ENCODE measurements at places on chromosomes 3 and 15.

DNA sequence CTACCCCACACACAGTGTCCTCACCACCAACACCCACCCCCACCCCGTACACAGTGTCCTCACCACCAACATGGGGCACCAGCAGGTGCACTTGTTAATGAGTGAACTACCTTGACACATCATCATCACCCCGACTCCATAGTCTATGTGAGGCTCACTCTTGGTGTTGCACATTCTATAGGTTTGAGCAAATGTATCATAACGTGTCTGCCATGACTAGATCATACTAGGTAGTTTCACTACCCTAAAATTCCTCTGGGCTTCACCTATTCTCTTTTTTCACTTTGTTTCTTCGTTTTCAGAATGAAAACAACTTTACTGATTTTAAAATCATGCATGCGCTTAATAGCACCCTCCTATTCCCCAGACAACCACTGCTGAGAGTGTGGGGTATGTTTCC is 102.6 kb upstream of the SLC6A6 start:
- no peak for DNase-seq

- DNase-seq, result no peak
Observed at GRCh38 chr3:170563712-170564423, 22.0 kb downstream of the SLC7A14 start.

DNA sequence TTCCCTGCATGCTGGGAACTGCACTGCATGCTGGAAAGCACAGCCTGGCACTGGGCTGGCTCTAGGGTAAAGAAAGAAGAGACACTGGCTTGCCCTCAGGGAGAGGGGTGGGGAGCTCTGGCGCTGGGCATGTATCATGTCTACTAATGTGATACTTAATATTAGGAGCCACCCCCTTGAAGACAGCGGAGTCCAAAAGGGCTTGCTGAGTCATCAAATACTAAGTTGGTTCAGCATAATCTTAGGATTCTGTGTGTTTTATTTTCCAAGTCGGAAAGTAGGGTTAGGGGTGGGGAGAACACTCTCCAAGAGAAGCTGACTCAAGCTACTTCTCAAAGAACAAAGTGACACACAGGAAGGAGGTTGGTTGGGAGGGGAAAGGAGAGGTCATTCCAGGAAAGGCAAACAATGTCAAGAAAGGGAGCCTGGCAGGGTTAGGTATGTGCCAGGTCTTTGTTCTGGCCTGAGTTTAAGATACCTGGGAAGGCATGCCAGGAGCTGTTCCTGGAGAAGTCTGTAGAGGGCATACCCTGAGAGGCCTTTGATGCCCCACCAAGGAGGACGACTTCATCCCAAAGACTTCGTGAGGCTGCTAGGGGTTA is 237.8 kb upstream of the NR2E3 start:
- no peak for DNase-seq

DNA sequence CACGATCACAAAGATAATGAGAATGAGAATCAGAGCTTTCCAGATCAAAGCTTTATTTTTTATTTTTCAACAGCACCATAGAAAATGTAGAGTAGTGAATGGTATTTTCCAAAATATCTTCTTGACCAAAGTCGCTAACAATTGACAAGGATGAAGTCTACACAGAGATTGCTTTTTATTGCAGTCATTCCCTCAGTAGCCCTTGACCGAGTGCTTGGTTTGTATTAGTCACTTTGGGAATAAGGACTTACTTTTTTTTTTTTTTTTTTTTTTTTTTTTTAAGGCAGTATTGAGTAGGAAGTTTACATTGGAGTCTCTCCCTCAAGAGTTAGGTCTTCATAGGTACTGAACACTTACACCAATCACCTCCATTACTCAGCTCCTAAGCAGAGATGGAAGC is 39.8 kb downstream of the THRB start:
- no peak for DNase-seq

DNA sequence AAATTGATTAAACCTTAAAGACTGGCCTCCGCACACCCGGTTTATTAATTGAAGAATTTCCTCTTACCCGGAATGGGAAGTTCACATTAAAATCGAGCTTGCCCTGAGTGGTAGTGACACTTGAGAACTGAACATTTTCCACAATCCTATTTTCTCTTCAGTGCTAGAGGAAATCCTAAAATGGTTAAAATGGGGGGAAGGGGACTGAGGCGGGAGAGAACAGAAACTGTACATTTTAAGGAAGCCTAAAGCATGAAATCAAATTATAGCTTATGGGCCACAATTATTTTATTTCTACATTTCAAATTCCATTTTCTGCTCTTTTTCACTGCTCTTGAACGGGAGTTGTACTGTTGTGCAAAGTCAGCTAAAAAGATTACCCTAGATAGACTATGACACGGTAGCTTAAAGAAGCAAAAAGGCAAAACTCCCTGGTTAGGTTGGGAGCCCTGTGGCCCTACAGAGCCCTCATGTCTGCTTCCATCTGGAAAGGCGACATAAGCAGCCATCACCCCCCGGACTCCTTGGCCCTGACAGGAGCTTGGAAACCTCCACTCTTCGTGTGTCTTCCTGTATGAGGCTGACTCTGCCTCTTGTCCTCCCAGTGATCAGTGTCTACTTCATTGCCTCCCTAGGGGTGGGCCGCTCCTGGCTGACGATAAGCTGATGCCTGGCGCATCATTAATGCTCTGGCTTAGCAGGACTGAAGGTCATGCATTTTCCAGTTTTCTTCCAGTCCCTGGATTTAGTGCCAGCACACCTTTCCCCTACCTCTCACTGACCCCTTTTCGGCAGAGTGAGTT is 79.3 kb downstream of the EEFSEC start:
- no peak for DNase-seq

- no peak for DNase-seq
Observed at GRCh38 chr15:24878153-24878552, 76.6 kb upstream of the SNRPN start.

GRCh38 chr15:59424616-59425015 is 13.4 kb upstream of the FAM81A start:
- DNase-seq, result no peak

DNA sequence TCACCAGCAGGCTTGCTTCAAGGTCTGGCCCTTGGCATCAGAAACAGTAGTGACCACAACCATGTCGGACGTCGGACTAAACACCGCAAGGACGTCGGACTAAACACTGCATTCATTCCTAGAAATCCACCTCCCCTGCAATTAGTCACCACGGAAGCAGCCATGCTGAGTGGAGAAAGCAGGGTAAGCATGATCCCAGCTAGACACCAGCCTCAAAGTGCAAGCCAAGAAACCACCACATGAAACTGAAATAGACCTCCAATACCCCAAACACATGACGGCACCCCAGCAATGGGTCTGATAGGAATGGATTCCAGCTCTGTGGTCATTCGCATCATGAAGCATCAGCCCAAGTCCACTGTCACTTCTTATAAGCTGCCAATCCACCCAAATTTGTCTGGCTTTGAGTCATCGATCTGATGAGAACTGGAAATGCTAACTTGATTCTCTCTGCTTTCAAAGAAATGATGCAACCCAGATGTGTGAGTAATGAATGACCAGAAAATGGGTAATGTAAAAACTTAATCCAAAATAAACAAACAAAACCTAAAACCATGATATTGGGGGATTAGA is 348.3 kb upstream of the TMCO5A start:
- DNase-seq, result peak; percentile 29

GRCh38 chr3:111568911-111569310 is 26.2 kb downstream of the ZBED2 start:
- no peak for DNase-seq

GRCh38 chr3:197828-198491 is 1.4 kb downstream of the CHL1 start:
- DNase-seq, result no peak

DNA sequence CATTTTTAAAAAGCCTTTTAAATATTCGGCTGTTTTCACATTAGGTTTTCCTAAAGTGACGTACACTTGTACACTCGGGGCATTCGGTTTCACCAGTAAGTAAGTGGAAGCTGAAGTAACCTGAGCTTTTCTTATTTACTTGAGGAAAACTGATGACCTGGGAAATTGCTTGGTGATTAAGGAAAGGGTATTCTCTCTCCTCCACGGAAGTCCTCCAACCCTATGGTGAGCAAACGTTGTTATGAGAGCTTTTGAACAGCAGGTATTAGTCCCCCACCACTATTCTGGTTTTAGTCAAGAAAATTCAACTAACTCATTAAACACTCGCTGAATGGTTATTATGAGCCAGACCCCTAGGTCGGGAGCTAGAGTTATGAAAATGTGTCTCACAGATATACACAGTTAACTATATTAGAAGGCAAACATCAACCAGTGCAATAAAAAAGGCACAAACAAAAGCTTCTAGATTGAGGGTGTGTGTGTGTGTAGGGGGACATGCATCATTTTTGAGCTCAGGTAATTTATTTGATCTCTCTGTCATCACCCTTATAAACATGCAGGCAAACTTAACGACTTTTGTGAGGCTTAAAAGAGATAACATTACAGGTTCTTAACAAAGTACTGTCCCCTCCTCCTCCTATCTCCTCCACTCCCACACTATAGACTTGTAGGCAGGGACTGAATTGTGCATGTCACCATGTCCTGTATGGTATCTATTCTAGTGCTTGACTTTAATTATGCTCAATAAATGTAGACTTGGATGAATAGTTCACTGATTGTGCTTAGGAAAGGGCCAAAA is 143.3 kb upstream of the MB21D2 start:
- DNase-seq, result no peak

Data from AG04449 (cell line).